ENCODE measurements at places on chromosomes 5 and 9.

- no peak for DNase-seq
Observed at GRCh38 chr5:115415143-115415491, 118.7 kb upstream of the CCDC112 start.

DNA sequence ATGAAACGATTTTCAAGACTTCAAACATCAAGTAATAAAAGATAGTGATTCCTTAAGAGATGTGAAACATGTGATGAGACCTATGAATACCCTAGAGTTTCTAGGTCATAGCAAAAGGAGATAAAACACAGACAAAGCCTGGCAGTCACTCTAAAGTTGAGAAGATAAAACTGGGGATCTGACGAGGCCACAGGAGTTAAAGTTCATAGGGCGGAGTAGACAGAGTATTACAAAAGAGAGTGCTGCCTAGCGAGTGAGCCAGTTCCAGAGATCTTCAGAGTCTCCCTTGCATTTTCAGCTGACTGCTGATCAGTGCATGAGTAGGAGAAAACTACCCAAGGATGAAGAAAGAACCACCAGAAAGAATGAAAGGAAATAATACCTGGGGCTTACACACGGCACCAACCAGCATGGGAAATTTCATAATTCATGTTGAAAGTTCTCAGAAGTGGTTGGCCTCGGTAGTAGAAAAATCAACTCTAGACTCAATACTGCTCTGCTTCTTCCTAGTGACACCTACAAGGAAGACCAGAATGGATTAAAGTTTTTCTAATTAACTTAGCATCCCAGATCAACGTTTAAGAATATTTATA lies 30.4 kb downstream of the FBXO4 start:
- no peak for DNase-seq

DNA sequence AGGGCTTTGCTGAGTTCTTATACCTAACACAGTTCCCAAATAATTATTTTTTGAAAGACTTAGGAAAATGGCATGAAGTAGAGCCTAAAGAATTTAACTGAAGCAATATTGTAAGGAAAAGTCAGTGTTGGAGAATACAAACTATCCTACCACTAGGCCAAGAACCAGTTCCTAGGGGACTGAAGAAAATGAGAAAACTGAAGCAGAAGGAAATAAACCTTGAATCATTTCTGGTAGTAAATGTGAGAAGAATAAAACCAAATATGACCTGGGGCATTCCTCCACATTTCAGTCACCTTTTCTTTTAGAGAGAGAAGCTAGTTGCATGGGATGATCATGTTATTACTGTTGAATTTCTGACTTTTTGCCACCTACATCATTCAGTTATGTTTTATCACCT lies 1393.9 kb upstream of the C9orf72 start:
- DNase-seq: no peak

DNA sequence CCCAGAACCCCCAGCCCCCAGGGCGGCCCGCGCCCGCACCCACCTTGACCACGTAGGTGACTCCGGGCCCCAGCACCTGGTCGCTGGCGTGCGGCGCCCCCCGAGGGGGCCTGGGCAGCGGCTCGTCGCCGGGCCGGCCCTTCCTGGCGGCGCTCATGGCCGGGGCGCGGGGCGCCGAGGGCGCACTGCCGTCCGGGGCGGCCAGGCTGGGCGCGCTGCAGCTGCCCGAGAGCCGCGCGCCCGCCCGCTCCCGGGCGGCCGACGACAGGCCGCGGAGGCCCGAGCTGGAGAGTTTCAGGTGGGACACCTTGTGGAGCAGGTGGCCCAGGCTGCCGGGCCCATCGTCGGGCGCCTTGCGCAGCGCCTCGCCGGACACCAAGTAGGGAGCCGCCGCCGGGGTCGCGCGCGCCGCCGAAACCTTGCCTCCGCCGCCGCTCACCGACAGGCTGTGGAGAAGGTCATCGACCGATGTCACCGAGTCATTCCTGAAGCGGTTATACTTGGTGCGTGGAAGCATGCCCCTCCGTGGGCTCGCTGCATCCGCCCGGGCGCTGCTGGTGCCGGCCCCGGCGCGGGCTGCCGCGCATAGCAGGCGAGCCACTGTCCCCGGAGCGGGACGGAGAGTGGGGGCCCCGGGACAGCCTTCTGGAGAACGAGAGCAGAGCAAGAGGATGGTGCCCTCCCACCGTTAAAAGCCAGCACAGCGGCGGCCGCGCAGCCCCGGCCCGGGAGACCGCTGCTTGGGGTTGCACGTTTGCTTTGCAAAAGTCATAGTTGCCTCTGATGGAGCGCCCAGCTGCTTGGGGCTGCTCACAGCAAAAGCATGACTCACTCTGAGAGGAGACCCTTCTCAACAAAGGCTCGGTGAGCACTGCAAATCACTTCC lies at the start of gene SHC3:
Gene SHC3, minus strand, starts transcription at position 875 of the 886 bp plus-strand sequence. Its CDS starts 358 bp downstream, at position 517.
- no peak for DNase-seq

DNA sequence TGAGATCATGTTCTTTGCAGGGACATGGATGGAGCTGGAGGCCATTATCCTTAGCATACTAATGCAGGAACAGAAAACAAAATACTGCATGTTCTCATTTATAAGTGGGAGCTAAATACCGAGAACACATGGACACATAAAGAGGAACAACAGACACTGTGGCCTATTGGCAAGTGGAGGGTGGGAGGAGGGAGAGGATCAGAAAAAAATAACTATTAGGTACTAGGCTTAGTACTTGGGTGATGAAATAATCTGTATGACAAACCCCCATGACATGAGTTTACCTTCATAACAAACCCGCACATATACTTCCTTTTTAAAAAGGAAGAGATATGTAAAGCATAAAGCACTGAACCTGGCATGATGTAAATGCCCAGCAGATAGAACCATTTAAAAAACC lies 99.0 kb downstream of the MEGF10 start:
- no peak for DNase-seq

DNA sequence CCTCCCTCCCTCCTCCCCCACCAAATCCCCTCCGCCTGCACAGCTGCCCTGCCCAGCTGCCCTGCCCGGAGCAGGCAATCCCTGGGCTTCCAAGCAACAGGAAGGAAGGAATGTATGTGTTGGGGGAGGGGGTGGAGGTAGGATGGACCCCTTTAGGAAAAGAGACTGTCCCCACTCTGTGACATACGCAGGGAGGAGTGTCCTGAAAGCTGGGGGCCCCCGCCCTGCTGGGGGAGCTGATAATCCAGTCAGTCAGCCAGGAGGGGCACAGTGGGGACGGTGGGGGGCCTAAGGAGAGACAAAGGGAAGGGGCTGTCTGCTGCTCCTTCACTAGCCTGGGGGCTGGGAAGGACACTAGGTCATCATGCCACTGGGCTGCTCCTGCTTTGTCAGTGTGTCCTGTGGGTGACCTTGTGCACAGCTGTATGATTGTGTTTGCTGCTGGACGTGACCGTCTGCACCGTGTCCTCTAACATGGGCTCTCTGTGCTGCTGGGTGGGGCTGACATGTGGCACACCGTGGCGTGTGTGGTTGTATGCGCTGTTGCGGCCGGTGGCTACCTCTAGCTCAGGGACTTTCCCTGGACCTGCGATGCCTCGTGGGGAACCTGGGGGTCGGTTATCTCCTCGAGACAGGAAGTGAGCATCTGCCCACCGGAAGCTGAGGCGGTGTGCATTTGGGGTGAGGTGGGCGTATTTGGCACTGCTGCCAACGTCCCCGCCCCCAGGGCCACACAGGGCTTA lies 3.0 kb downstream of the N4BP3 start:
- DNase-seq: peak; percentile 83

DNA sequence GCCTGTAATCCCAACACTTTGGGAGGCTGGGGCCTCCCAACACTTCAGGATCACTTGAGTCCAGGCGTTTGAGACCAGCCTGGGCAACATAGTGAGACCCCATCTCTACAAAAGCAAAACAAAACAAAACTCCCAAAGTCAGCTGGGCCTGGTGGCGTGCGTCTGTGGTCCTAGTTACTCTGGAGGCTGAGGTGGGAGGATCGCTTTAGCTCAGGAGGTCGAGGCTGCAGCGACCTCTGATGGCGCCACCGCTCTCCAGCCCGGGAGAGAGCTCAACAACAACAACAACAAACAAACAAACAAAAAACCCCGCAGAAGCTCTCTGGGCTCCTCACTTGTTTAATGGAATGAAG lies 528 bp downstream of the ACOT12 start:
- no peak for DNase-seq

GRCh38 chr9:107219486-107220077 lies 63.5 kb upstream of the RAD23B start:
- no peak for DNase-seq

DNA sequence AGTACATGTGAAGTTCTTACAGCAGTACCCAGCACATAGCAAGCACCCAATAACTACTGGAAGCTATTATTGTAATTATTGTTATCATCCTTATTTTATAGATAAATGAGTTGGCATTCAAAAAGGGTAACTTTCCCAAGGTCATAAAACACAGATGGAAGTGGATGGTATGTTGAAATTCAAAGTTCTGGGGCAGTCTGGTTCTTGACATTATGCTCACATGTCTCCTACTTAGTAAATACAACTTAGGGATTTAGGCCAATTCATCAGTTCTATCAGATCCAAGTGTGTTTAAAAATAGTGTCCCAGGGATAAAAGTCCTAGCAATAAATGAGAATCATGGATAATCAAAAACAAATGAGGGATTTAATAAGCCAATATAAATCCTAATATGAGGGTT lies 265.2 kb downstream of the ADAMTSL1 start:
- DNase-seq: no peak

GRCh38 chr5:927172-928015 lies 34.7 kb downstream of the TRIP13 start:
- DNase-seq: no peak

GRCh38 chr5:5626412-5626811 lies 203.9 kb downstream of the ICE1 start:
- no peak for DNase-seq

- DNase-seq: no peak
Observed at GRCh38 chr9:4829969-4830368, 37.2 kb downstream of the RCL1 start.

DNA sequence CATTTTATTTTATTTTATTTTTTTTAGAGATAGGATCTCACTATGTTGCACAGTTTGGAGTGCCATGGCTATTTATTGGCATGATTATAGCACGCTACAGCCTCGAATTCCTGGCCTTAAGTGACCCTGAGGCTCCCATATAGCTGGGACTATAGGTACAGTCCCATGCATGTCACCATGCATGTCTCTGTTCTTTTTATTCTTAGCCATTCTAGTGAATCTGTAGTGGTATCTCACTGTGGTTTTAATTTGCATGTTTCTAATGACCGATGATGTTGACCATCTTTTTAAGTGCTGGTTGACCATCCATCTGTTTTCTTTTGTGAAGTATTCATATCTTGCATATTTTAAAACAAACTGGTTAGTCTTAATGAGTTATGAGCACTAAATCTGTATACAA lies 76.1 kb downstream of the SLC44A1 start:
- DNase-seq: no peak

DNA sequence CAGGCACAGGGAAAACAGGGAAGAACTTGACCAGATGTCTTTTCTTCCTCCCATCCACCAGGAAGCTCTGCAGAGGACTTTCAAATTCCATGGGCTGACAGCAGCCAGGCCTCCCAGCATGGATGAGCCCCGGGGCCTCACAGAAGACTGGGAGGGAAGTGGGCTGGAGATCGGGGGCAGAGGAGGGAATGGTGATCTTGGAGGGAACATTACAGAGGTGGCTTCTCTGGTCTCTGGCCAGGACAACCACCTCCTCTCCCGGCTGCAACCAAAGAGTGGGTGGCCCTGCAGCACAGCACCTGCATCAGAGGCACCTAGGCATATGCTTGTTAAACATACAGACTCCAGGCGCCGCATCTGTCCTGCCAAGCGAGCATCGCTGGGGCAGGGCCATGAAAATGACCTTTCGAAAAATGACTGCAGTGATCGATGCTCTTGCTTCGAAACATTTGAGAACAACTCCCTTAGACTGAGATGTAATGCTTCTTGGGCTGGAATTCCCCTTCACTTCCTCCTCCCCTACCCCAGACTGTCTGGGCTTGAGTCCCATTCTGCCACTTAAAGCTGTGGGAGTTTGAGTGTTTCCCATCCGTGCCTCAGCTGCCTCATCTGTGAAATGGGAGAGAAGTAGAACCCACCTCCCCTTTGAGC lies 68.7 kb upstream of the UNC5A start:
- no peak for DNase-seq

DNA sequence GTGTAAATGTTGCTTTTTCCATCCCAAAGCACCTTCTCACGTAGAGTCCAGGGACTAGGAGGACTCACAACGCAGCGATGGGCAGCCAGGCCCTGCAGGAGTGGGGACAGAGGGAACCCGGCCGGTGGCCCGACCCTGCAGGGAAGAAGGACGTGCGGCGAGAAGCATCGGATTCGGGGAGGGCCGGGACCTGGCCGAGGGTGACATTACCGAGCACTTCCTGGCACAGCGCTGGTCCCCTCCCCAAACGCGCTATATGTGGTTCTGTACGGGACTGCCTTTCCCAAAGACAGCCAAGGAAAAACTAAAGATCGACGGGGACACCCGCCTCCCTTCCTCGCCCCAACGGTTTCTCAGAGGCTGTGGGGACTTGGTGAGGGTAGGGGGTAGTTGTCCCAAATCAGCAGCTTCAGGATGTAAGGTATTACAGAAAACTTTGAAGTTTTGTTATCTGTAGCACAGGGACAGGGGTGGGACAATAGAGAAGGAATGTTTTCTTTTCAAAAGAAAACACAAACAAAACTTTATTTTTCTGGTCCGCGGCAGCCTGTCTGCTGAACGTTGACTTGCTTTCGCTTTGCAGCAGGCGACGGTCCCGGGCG lies 887 bp upstream of the MAP3K1 start:
- DNase-seq: no peak

- DNase-seq: no peak
Observed at GRCh38 chr9:31807574-31808256, 576.7 kb upstream of the ACO1 start.

- peak; percentile 57 for DNase-seq
Observed at GRCh38 chr9:120926397-120926928, at the start of gene TRAF1. TSS of gene TRAF1 (minus strand) at chr9:120926796. CDS start at chr9:120926075, 721 bp downstream.

- no peak for DNase-seq
Observed at GRCh38 chr9:8284884-8285283, 485.3 kb upstream of the DMAC1 start.

Measured in CD4-positive, alpha-beta T cell treated with Interleukin-2 at 100 ng/mL for 4 hours (primary cell).